ENCODE measurements at places on chromosomes 6 and 20.

DNA sequence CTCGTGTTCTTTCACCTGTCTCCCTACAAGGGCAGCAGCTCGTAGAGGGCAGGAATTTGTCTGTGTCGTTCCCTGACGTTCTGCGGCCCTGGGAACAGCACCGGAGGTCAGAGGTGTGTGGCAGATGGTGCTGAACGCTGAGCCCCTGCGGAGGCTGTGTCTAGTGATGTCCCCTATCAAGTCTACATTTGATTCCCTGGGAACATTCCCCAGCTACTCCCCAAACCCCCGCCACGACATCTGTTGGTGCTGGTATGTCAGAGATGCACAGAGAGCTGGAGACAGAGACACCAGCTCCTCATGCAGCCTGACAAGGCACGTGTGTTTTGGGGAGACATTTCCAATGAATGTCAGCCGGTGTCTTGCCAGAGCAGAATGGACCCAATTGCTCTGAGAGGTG, 7.7 kb downstream of the PMEPA1 start:
- no peak for DNase-seq

- DNase-seq: no peak
These were observed 423.8 kb downstream of the CBLN4 start for GRCh38 chr20:55581519-55581918.

DNA sequence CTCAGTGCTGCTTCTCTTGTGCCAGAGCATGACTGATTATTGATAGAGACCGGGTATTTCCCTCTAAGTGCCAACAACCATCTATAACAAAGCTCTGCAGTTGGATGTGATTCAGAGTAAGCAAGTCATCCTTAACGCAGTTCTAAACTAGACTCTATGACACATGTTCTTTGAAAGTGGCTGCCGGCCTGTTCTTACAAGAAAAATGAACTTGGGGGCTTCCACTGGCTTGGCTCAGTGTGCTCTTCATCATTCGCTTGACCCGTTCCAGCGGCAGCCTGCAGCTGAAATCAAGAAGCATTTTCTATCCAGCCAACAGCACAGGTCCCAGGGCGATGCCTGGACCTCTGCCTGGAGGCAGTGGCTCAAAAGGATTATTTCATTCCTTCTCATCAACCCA, 29.8 kb downstream of the GFOD1 start:
- no peak for DNase-seq

- DNase-seq: no peak
These were observed 74.7 kb downstream of the PTCHD4 start for GRCh38 chr6:48036316-48036715.

GRCh38 chr20:36342331-36343120, 36.4 kb downstream of the DLGAP4 start:
- DNase-seq: no peak

GRCh38 chr6:13554929-13555333, 19.5 kb upstream of the SIRT5 start:
- no peak for DNase-seq

DNA sequence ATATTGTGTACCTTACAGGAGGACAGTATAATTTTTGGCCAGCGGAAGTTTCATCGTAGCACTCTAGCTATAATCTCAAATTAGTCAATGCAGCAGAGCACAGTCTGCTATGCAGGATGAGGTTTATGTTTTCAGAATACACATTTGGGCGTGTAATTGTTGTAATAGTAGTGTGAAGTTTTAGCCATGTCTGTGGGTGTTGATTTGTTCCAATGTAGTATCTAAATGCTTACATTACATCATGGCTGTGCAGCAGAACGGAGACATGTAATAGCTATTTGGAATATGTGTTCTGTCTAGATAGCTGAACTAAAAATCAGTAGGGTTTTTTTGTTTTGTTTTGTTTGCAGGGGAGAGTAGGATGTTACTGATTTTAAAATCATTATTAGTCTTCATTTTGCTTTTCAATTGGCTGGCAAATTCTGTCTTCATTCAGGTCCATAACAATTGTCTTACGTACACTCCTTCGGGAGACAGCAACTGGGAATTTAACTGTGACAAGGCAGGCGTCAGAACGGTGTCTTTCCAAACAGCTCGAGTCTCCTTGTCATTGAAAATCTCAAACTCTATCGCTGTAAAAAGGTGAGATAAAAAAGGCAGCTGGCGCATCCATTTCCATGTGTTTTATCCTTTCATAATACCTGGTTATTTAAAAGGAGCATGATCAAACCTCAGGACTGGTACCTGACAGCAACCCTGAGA, 65.1 kb upstream of the CDH4 start:
- DNase-seq: no peak

DNA sequence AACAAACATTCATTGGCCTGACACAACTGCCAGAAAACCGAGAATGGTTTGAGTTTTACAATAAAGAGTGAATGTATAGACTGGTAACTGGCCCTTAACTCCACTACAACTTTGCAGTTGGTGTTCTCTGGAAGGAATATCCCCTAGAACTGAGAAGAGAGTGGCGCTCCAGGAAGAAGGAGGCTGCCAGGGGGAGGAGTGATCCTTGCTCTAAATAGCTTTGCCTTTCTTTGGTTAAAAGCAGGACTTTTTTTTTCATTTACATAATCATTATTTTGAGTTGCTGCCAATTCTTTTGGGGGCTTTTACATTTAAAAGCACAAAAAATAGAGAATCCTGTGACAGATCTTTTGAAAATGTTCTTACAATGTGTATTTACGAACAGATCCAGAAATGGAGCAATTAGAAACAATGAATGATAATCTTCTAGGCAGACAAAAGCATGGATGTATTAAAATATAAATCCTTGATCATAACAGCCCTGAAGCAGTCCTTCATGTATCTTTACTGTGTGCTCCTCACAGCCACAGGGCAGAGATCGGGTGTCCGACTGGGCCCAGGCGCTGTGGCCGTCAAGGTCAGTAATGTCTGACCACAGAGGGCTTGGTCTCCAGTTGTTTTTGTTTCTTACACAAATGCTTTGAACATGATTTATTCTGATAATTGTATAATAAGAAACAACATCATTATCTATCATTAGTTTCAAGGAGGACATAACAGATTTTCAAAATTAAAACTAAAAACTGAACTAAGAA, 612.2 kb downstream of the HDGFL1 start:
- no peak for DNase-seq

- no peak for DNase-seq
These were observed 931.5 kb upstream of the EPHA7 start for GRCh38 chr6:94350833-94351232.

Measured in stimulated activated CD8-positive, alpha-beta memory T cell treated with anti-CD3 and anti-CD28 coated beads, Interleukin-7, amount 100 ng/mL, for 1 hour (primary cell).